Cardiac muscle cell (in vitro differentiated cells and primary cell): ENCODE measurements at places on chromosomes 11 and 22. TPM values are rescaled to one million over a fixed set of nuclear protein-coding genes. Genes with fewer than 3 reads are reported as not detected.

The OR4C12 gene
- polyA plus RNA-seq: not detected in 2 replicates

The GUCY1A2 gene
- polyA plus RNA-seq: 0.56 and 0.65 TPM in 2 replicates

The MMP8 gene
- polyA plus RNA-seq: not detected in 2 replicates

The VSIG10L2 gene
- polyA plus RNA-seq: not detected in 2 replicates

The GAL3ST3 gene
- polyA plus RNA-seq: 14.8 and 22.3 TPM in 2 replicates

The KRTAP5-1 gene
- not detected in 2 replicates for polyA plus RNA-seq

The EMID1 gene
- polyA plus RNA-seq: 9.9 and 32.9 TPM in 2 replicates

The PGA5 gene
- 0.85 and 4.8 TPM in 2 replicates for polyA plus RNA-seq

The GPR83 gene
- polyA plus RNA-seq: not detected in 2 replicates

The TTC28 gene
- 27.3 and 35.2 TPM in 2 replicates for polyA plus RNA-seq

The TRIM49 gene
- not detected in 2 replicates for polyA plus RNA-seq

The APOA1 gene
- polyA plus RNA-seq: 59.0 and 117 TPM in 2 replicates

The RAPSN gene
- polyA plus RNA-seq: not detected in 2 replicates

The SLC37A2 gene
- polyA plus RNA-seq: 0.22 and 0.98 TPM in 2 replicates
